Muscle of leg (tissue), 16 donors: ENCODE measurements at places on chromosomes 16 and 17. TPM values are rescaled to one million over a fixed set of nuclear protein-coding genes. Genes with fewer than 3 reads are reported as not detected.

- no peak for DNase-seq
These were observed 33.9 kb upstream of the SEC14L1 start for GRCh38 chr17:77106874-77107358.

- DNase-seq, result no peak
These were observed 8.0 kb upstream of the SLC12A3 start for GRCh38 chr16:56856876-56857447.

TBC1D3B gene
- 4.4 TPM for total RNA-seq

DNA sequence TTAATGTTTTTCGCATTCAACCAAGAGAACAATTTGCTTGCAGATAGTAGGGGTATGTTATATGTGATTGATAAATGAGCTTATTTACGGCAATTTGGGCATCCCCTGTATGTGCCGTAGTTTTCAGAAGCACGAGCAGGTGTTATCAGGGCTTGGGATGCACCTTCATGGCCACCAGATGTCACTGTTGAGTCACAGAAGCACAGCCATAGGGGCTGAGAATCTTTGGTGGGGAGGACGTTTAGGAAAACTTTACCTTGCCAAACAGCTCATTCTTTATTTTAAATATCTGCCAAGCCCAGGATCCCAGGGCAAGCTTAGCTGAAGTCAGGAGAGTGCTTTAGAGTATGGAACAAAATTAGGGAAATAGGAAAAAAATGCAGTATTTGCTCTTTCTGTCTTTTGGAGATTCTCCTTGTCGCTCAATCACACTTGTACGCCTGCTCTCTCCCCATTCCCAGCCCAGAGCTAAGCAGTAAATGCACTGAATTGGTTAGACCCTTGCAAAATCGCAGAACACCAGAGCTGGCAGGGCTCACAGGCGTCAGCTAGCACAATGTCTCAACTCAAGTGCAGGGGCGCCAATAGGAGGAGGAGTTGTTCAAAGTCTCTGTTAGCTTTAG, 93.6 kb upstream of the MPHOSPH6 start:
- peak; percentile 81 for DNase-seq

GLTPD2 gene
- not detected for total RNA-seq

DNA sequence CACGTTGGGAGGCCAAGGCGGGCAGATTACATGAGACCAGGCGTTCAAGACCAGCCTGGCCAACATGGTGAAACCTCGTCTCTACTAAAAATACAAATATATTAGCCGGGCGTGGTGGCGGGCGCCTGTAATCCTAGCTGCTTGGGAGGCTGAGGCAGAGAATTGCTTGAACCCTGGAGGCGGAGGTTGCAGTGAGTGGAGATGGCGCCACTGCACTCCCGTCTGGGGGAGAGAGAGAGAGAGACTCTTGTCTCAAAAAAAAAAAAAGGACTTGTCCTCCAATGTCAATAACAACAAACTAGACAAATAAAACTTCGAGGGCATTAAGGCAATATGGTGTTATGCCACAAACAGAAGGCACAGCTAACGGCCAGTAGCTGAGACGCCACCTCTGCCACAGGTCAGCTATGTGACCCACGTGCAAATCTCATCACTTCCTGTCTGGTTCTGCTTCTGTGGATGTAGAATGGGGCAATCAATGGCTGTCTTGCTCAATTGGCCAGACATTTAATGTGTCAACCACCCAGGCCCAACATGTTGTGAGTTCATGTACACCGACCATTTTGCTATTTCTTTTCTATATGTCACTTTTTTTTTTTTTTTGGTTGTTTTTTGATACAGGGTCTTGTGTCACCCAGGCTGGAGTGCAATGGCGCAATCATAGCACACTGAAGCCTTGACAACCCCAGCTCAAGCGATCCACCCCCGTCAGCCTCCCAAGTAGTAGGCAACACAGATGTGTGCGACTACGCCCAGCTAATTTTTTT, 834 bp upstream of the TXNDC11 start:
- peak; percentile 61 for DNase-seq

GRCh38 chr16:27792486-27793248, 242.7 kb downstream of the KATNIP start:
- DNase-seq, result no peak

GRCh38 chr16:996681-997080, 15.1 kb downstream of the SOX8 start:
- no peak for DNase-seq

ACSM5 gene
- total RNA-seq, result 0.18 TPM

CEMP1 gene
- total RNA-seq, result 0.04 TPM

FAM20A gene
- total RNA-seq, result 5.7 TPM

CLEC19A gene
- total RNA-seq, result not detected

DNA sequence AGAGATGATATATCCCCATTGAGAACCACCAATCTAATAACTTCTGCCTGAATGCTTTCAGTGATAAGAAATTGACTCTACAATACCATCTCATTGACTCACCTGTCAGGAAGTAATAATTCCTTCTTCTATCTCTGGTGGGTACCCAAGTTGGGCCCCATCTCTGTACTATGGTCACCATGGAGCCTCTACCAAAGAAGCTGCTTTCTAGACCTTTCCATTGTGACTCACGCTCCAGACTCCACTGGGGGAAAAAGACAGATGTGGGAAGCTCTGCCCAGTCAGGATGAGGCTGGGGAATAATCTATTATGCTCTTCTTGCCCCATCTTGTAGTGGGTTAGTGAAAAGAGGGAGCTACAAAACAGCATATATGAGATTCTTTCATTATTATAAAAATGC, 100.4 kb downstream of the COPRS start:
- DNase-seq, result no peak

EFTUD2 gene
- total RNA-seq, result 53.4 TPM

GRCh38 chr16:88886845-88887521, 20.5 kb upstream of the PABPN1L start:
- peak; percentile 96 for DNase-seq

- no peak for DNase-seq
These were observed 2.9 kb downstream of the UNC119 start for GRCh38 chr17:28549236-28550132.

GRCh38 chr17:1217089-1217385, 37.3 kb upstream of the ABR start:
- DNase-seq, result no peak

DNA sequence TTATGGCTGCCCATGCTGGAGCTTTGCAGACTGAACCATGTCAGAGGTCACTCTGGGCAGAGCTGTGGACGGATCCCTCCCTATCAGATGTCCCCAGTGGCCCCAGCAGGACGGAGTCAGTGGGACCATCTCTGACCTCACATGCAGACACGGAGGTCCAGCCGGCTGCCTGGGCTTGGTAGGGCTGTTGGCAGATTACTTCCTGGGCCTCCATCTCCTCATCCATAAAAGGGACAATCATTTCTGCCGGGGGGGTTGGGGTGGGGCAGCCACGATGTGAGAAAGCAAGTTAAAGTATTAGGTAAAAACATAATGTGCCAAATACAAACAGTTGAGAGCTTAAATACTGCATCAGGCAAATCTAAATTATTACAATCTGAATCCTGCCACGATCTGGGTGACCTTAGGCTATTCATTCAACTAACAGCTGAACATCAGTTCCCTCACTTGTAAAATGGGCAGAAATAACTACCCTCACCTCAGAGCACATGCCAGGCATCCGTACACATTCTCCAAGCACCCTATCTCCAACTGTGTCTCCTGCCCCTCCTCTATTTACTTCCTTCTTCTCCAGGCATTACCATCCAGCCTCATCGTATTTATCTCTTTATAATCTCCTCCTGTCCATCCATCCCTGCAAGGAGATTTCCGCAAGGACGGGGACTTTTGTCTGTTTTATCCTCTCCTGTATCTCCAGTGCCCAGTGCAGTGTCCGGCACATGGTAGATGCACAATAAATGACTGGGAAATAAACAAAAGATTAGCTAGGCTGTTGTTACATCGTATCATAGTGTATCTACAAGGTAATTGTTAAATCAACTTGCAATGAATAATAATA, 192.3 kb upstream of the FOXF1 start:
- DNase-seq, result no peak

NPIPB9 gene
- total RNA-seq, result 1.2 TPM
